Left renal cortex interstitium (tissue), 4 donors: ENCODE measurements at places on chromosomes 2 and 18. TPM values are rescaled to one million over a fixed set of nuclear protein-coding genes. Genes with fewer than 3 reads are reported as not detected.
A peak's percentile ranks its signal among the peaks of the same experiment; 100 is the strongest.

GRCh38 chr2:25615386-25615785, 58.0 kb downstream of the DTNB start:
- no peak for DNase-seq

- DNase-seq = no peak
Measured at GRCh38 chr18:44741085-44741484, 60.4 kb downstream of the SETBP1 start.

DNA sequence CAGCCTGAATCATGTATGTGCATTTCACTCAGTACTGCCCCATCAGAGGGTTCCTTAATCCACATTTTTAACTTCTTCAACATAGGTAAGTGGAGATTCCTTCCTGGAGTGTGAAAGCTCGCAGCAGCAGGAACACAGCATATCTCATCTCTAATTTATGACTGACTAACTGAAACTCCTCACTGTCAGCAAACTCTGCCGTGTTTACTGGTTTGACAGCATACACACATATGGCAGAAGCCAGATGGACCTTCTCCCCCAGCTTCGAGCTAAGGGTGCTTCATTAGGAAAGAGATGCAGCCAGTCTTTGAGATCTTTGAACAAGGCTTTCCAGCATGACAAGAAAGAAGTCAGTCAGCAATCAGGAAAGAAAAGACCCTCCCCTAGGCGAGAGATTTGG, 200.3 kb upstream of the ACVR2A start:
- DNase-seq = no peak

DNA sequence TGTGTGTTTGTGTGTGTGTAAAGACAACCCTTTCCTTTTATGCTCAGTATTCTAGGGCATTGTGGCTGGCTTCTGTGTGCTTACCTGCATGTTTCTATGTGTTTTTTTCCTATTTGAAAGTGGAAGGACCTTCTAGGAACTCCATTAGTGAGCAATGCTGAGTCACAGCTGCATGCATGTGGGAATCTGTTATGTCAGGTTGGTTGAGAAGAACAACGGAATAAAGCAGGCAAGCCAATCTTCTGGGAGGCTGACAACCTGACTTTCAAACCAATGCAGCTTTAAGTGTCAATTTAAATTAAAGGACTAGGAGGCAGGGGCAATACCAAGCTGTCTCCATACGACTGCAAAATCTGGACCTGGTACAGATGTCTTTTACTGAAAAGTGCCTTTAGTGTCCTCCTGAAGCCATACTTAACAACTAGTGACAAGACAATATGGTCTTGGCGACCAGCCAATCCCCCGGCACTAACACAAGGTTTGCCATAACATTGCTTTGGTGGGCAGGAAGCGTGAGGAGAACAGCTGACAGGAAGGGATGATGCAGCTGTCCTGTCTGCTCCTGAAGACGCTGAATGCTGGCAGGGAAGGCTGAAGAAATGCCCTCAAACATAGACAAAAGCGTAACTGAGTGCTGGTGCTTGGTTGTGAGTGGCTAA, 514.7 kb upstream of the CDH7 start:
- no peak for DNase-seq

Gene SP9
- polyA plus RNA-seq = not detected

- no peak for DNase-seq
Measured at GRCh38 chr2:105990624-105991023, 203.5 kb downstream of the UXS1 start.

DNA sequence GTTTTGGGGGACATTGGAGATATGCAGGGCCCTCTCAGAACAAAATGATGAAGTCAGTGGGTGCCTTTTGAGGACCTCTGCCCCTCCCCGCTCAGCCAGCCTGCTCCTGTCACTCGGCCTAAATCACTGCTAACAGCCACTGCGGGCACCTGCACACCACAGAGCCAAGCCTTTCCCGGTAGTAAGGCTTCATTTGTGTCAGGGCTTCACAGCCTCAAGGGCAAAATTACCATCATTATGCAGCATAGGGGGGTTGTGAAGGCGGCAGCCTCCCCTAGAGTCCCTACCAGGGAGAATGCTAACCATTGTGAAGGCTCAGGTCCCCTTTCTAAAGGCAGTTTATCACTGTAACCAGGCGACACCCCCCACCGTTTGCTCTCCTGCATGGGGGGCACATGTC, 519.8 kb upstream of the MYT1L start:
- no peak for DNase-seq

DNA sequence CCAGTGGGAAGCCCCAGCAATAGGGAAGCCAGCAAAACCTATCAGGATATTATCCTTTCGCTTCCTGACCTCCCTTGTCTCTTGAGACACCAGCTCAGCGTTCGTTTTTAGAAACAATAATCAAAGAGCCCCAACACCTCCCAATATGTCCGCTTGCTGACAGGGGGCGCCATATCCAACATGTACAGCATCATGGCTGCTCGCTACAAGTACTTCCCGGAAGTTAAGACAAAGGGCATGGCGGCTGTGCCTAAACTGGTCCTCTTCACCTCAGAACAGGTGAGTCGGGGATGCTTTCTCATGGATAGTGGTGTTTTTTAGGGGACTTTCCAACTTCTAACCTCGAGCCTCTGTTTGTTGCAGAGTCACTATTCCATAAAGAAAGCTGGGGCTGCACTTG, 28.7 kb downstream of the GAD1 start:
- DNase-seq = no peak

Gene SRBD1
- polyA plus RNA-seq = 21.2 TPM

DNA sequence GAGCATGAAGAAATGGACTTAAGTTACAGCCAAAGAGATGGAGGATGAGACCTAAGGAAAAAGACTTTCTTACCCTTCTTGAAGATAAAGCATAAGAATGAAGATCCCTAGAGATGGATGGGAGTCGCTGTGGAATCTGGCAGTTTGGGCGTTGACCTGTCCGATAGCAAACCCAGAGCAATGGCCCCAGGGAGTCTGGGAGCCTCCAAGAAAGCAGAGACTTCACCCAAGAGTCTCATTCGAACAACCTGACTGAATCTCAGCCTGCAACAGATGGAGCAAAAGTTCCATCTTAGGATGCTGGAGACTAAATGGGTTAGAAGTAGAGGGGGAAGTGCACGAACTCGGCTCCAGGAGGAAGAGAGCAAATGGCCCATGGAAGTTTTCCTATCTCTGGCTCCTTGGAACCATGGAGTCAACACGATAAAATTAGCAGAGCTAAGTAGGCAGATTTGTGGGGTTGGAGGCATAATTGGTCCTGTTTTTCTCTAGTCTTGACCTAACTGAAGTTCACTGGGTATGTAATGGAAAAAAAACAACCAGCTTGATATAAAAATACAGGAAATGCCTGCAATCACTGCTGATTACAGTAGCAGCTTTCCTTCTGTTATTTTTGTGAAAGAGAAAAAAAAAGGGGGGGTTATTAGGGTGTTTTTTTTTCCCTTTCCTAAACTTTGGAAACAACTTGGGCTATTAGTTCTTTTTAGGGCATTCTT, 178.4 kb upstream of the EPAS1 start:
- no peak for DNase-seq

Gene MYO3B
- polyA plus RNA-seq = 9.3 TPM

- no peak for DNase-seq
Measured at GRCh38 chr18:46821856-46822711, 65.2 kb upstream of the ST8SIA5 start.

Gene DNAH7
- 5.3 TPM for polyA plus RNA-seq

DNA sequence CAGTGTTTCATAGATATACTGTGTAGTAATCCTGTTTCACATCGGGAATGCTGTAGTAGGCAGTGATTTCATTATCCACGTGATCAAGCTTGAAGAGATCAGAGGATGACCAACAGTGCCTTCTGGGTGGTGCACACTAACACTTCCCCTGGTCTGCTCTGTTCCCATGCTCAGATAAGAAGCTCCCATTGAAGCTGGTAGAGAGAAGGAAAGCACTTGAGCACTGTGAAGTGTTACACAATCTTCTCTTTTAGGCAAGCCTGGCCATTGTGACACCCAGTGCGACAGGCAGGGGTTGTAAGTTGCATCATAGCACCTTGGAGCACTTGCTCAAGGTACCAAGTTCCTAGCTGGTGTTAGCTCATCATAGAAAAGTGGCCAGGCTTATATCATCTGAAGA, 30.6 kb upstream of the GPD2 start:
- no peak for DNase-seq

GRCh38 chr2:216657086-216657855, 24.1 kb downstream of the IGFBP2 start:
- no peak for DNase-seq

GRCh38 chr2:172607379-172607928, 51.6 kb downstream of the PDK1 start:
- DNase-seq = no peak

Gene TGIF1
- 78.4 TPM for polyA plus RNA-seq

- no peak for DNase-seq
Measured at GRCh38 chr18:57869221-57869620, 66.1 kb upstream of the ATP8B1 start.

GRCh38 chr2:172198908-172199307, 96.2 kb upstream of the DLX2 start:
- no peak for DNase-seq

- DNase-seq = no peak
Measured at GRCh38 chr2:24886126-24886501, 33.9 kb downstream of the ADCY3 start.

- DNase-seq = no peak
Measured at GRCh38 chr18:24051031-24051947, 36.7 kb downstream of the TTC39C start.

- DNase-seq = no peak
Measured at GRCh38 chr2:30272761-30273573, 41.6 kb downstream of the LBH start.

Gene NEU2
- not detected for polyA plus RNA-seq

- no peak for DNase-seq
Measured at GRCh38 chr2:232687382-232688160, 9.6 kb upstream of the GIGYF2 start.

GRCh38 chr2:20762945-20763683, 59.8 kb downstream of the LDAH start:
- no peak for DNase-seq

- DNase-seq = peak; percentile 63
Measured at GRCh38 chr2:67650291-67651133, 253.4 kb downstream of the ETAA1 start.

- DNase-seq = no peak
Measured at GRCh38 chr18:69974365-69974764, 26.7 kb upstream of the CD226 start.

GRCh38 chr2:67576991-67577390, 179.9 kb downstream of the ETAA1 start:
- DNase-seq = no peak

DNA sequence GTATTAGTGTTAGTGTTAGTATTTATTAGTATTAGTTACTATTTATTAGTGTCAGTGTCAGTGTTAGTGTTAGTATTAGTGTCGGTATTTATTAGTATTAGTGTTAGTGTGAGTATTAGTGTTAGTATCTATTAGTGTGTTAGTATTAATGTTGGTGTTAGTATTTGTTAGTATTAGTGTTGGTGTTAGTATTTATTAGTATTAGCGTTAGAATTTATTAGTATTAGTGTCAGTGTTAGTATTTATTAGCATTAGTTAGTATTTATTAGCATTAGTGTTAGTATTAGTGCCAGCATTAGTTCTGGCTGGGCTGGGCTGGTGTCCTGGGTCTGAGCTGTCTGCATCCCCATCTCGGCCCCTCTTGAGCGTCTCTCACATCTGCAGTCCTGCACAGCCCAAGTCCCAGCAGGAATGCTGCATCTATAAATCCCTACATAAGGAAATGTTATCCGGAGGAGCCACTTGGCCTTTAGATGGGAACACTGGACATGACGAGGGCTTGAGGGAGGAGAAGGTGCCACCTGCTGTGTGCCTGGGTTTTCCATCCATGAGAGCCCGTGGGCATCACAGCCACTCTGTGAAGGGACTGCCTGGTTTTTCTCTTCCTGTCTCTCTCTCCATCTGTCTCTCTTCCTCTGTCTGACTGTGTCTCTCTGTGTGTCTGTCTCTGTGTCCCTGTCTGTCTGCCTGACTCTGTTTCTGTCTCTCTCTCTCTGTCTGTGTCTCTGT, 33.6 kb downstream of the TWIST2 start:
- DNase-seq = no peak

DNA sequence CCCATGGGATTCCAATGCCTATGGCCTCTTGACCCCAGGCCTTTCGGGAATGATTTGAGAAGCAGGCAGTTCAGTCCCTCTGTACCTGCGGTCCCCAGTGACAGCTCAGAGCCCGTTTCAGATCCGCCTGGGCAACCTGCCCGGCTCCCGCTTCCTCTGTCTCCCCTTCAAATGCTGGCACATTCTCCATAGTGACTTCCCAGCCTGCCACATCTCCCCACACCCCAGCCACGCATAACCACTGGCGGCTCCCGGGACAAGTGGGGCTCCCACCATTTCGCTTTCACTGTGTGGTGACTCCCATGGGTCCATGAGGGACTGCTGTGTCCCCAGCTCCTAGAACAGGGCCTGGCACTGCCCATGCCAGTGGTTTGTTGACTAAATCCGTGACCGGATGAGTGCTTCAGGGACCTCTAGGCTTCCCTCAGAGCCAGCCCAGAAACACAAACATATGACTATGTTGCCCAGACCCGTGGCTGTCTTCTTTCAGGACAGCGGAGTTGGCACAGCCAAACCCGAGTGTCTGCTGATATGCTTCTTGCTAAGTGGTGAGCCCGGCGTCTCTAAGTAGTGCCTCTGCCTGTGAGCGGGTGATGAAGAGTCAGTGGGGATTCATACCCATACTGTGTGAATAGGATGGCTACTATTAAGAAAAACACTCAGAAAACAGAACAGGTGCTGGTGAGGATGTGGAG, 91.2 kb downstream of the GLI2 start:
- DNase-seq = no peak

Gene OSBPL6
- polyA plus RNA-seq = 6.0 TPM

- DNase-seq = no peak
Measured at GRCh38 chr18:75467281-75467795, 39.8 kb upstream of the SMIM21 start.

GRCh38 chr2:28366496-28367282, 26.0 kb upstream of the FOSL2 start:
- no peak for DNase-seq

Gene APOB
- polyA plus RNA-seq = 2.1 TPM
